ENCODE measurements at places on chromosomes 1 and 21. TPM values are rescaled to one million over a fixed set of nuclear protein-coding genes. Genes with fewer than 3 reads are reported as not detected.

GRCh38 chr1:181191494-181192040 is 103.1 kb downstream of the IER5 start:
- ATAC-seq, result peak; percentile 29

DNA sequence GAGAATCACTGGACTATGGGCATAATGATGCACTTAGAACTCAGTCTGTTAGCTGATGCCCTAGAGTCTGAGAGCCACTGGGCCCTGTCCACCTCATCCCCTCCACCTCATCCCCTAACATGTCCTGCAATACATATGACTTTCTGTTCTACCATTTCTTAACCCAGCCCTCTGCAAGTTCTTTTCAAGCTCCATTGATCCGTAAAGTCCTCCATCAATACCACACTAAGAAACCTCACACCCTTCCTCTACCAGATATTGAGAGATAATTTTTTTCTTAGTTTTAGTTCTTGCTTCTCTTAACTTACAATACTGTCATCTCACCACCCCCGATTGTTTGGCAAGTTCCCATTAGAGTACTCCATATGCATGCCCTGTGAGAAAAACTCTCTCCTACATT is 22.1 kb downstream of the FCRL4 start:
- ATAC-seq, result no peak

- ATAC-seq, result no peak
Measured at GRCh38 chr1:29630756-29631155, 394.4 kb downstream of the PTPRU start.

NEXN gene
- total RNA-seq, result 0.52 TPM

GRCh38 chr1:84426376-84426775 is 28.1 kb downstream of the DNASE2B start:
- no peak for ATAC-seq

DNA sequence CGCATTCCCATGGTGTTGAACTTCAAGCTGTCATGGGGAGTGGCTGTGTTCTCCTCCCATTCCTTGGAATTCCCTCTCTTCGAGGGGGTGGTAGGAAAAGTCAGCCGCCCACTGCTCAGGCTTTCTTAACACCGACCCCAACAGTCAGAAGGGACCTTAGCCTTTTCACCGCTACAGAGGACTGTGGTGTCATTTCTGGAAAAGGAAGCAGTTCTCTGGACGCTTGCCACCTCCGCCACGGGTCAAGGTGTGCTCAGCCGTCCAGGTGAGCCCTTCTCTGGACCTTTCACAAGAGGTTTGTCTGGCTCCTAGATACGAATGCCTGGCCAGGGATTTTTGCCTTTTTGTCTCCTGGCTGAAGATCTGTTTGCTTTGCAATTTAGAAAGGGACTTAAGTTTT is 31.8 kb downstream of the CLIC6 start:
- ATAC-seq, result no peak

GRCh38 chr1:238826891-238827290 is 559.5 kb upstream of the CHRM3 start:
- ATAC-seq, result no peak

DNA sequence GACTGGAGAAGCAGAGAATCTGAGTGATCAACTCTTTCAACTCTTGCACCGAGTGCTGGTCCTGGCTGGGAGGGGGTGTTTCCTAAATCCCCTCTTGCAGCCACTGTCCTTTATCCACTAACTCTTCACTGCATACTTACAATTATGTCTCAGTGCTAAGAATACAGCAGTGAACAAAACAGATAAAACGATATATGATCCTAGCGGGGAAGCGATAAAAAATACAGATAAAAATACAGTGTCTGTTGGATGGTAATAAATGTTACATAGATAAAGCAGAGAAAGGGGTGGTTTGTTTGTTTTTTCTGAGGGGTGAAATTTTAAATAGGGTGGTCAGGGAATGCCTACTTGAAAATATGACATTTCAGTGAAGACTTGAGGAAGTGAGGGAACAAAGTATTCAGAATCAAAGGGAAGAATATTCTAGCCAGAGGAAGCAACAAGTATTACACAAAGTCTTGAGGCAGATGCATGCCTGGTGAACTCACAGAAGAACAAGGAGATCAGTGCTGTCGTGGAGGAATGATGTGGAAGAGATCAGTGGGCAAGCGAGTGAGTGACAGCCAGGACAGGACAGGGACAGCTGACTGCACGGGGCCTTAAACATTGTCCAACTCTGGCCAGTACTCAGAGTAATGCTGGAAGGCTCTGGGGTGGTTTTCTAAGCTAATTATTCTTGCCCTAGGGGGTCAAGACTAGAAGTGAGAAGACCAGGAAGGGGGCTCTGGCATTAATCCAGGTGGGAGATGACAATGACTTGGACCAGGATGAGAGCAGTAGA is 110.0 kb downstream of the APP start:
- no peak for ATAC-seq

DNA sequence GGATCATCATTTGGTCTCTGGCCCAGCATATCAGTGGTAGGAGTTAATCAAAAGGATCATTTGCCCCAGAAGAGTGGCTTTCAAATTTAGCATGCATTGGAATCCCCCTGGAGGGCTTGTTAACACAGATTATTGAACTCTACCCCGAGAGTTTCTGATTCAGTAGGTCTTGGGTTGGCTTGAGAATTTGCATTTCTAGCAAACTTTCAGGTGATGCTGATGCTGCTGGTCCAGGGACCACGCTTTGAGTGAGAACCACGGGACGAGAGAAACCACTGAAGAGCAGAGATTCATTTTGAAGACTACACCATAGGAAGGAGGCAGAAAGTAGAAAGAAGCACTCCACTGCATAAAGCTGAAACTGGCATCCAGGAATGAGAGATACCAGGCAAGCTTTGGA is 81.3 kb upstream of the DUSP10 start:
- no peak for ATAC-seq

DNA sequence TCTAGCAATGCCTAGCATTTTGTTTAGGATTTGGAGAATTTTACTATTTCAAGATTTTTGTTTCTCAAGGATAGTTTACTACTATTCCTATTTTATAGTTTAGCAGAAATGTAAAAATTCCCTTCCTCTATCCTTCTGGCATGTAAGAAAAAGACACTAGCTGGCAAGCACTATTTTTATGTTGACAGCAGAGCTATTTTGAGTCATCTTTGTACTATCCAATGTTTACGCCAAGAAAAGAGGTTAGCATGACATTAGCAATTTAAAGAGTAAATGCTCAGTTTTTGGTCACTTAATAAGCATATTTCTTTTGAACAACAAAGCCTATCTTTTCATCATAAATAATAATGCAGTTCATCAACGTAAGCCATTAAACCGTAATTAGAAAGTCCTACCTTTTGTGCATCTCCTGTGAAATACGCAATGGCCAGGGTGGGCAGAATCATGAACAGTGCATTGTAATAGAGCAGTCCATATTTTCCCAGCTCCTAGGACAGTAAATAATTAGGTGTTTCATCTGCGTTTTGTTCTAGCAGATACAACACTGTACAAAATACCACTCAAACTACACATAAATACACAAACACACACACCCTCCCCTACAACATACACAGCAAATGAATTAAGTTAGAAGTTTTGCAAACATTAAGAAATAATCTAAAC is 12.0 kb downstream of the SLC35D1 start:
- no peak for ATAC-seq

DNA sequence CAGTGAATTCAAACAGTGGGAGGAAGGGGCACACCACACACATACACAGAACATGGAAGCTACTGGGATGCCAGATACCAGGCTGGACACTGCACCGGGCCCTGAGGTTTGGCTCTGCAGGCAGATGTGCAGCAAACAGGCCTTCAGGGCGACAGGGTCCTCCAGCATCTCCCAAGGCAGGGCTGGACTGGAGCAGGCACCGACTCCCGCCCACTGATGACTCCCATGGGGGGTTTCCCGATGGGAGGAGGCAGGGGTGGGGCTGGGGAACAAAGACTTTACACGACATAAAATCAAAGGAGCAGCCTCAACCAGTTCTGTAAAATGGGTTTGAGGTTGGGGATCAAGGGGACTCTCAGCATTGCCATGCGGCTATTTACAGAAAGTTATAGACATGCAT is 118.1 kb downstream of the SYT2 start:
- ATAC-seq, result no peak

- no peak for ATAC-seq
Measured at GRCh38 chr1:37866491-37866890, 7.1 kb upstream of the MTF1 start.
